ENCODE measurements at places on chromosomes 7 and 10.

GRCh38 chr10:74289951-74290350 is 138.9 kb downstream of the ADK start:
- DNase-seq = peak; percentile 26

- DNase-seq = peak; percentile 47
These were observed 63.3 kb downstream of the NOC3L start for GRCh38 chr10:94299417-94299816.

- DNase-seq = no peak
These were observed 242.0 kb upstream of the YAE1 start for GRCh38 chr7:39324139-39324760.

GRCh38 chr7:129804111-129804889 is 148.5 kb downstream of the UBE2H start:
- DNase-seq = no peak

- no peak for DNase-seq
These were observed 43.5 kb upstream of the ZMIZ1 start for GRCh38 chr10:79025199-79025832.

- DNase-seq = no peak
These were observed 3.5 kb upstream of the MYL10 start for GRCh38 chr7:101632641-101633040.

GRCh38 chr10:114684822-114685209 is 26.7 kb upstream of the ABLIM1 start:
- DNase-seq = peak; percentile 81

- DNase-seq = peak; percentile 84
These were observed 183.6 kb downstream of the TCF7L2 start for GRCh38 chr10:113133497-113134115.

Data from fibroblast of skin of scalp (primary cell).